ENCODE measurements at places on chromosomes 16 and 17.

DNA sequence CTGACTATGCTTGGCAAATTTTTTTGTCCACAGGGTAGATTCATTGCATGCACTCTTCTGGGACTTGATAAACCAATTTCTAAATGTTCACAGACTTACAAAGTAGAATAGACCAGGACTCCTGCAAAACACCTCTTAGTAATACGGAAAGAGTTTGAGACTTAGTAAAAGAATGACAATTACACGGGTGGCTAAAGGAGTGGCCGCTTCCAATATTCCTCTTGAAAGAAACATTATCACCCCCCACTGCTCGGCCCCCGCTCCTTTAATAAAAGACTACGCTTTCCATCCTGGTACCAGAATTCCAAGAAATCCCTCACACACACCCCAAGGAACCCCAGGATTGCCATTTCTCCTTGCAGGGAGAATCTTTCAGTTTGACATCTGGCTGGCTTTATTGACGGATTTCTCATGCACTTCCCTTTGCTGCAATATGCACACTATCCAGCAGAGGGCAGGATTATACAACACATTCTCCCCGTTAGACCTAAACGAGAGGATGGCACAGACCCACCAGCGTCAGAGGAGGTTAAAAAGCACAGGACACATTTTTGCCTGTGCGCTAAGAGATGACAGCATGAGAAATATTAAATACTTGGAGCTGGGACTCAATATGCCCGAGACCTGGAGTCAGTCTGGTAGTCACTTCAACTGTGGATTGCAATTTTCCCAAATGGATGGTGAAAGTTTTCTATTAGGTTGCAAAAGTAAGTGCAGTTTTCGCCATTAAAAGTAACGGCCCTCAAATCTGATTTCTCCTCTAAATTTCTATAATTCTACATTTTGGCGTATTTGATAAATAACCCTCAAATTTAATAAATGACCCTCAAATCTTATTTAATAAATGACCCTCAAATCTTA, 46.6 kb upstream of the NUDT7 start:
- peak; percentile 40 for DNase-seq

- peak; percentile 48 for DNase-seq
Observed at GRCh38 chr17:27540318-27541101, 84.3 kb downstream of the KSR1 start.

- DNase-seq, result peak; percentile 48
Observed at GRCh38 chr17:57834146-57834741, 15.6 kb downstream of the MRPS23 start.

- no peak for DNase-seq
Observed at GRCh38 chr16:22660441-22661160, 149.9 kb downstream of the NPIPB5 start.

DNA sequence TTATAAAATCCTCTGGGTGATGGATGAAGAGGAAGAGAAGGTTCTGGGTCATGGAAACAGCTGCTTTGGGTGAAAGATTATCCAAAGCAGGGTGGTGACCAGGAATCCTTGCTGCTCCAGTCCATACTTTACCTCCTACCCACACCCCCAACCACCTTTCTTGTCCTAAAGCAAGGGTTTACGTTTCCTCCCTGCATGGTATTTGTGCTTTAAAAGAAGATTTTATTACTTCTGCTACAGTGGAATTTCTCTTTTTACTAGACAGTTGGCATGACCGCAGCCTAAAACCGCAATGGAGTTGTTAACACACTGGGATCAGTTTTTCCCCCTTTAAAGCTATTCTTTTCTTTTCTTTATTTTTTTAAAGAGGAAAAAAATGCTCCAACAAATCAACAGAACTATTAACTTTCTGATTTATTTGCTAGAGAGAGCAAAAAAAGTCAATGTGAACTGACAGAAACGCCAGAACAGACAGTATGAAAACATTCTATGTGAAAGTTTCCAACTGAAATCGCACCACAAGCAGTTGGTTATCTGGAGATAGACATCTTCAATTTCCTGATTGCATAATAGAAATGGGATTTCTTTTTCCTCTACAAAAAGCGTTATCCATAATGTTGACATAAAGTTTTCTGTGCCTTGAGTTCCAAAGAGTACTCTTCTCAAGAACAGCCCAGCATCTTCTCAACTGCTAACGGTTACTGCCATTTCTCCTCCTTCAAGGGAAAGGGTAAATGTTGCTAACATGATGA, 236.0 kb downstream of the IRX3 start:
- no peak for DNase-seq

GRCh38 chr16:17768257-17768656, 297.5 kb upstream of the XYLT1 start:
- no peak for DNase-seq

- no peak for DNase-seq
Observed at GRCh38 chr16:13856398-13856797, 63.6 kb upstream of the ERCC4 start.

DNA sequence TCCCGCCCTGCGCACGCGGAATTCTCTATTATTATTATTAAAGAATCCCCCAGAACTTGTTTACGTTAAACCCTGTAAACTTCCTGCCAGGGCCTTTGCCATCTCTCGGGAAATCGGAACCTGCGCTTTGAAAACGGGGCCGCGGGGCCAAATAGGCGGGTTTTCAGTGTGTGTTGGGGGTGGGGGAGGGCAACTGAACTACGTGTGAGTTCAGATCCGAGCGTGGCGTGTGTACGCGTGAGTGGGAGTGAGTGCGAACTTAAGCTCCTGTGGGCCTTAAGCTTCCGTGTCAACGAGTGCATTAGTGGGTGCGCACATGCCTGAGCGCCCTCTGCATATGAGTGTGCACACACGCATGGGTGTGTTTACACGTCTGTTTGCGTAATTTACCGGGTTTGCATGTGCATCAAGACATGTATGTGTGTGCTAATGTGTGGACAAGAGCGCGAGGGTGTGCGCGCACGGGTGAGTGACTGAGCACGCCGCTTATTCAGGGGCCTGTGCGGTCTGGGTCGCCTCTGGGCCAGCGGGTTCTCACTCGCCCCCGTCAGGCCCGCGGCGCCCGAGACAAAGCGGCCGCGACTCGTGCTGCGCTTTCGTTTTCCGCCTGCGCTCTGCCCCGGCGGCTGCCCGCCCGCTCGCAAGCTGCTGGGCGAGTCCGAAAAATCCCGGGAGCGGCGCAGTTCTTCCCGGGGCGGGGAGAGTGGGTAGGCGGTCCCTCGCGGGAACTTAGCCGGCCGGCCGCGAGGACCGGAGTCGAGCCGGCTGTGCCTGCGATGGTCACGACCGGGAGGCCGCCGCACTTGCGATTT, 1.2 kb upstream of the FOXF1 start:
- no peak for DNase-seq

DNA sequence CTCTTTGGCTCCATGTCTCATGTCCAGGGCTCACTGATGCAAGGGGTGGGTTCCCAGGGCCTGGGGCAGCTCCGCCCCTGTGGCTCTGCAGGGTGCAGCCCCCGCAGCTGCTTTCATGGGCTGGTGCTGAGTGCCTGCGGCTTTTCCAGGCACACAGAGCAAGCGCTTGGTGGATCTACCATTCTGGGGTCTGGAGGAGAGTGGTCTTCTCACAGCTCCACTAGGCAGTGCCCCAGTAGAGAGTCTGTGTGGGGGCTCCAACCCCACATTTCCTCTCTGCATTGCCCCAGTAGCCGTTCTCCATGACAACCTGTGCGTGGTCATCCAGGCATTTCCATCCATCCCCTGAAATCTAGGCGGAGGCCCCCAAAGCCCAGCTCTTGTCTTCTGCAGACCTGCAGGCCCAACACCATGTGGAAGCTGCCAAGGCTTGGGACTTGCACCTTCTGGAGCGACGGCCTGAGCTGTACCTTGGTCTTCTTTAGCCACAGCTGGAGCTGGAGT, 5.2 kb downstream of the IL32 start:
- no peak for DNase-seq

GRCh38 chr17:14859542-14859941, 405.6 kb downstream of the PMP22 start:
- DNase-seq, result no peak

DNA sequence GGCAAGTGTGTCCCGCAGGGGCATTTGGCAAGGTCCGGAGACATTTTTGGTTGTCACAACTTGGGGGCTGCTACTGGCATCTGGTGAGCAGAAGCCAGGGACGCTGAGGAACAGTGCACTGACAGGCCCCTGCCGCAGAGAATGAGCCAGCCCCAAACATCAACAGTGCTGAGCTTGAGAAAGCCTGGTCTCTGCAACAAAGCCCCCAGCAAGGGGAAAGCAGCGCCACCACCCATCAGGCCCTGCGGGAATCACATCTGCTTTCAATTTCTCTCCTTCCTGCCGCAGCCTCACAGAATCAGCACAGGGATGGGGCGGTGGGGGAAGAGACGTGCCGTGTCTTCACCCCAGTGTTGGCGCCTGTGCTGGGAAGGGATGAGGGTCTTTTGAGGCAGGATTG, 14.8 kb upstream of the PRPSAP1 start:
- no peak for DNase-seq

DNA sequence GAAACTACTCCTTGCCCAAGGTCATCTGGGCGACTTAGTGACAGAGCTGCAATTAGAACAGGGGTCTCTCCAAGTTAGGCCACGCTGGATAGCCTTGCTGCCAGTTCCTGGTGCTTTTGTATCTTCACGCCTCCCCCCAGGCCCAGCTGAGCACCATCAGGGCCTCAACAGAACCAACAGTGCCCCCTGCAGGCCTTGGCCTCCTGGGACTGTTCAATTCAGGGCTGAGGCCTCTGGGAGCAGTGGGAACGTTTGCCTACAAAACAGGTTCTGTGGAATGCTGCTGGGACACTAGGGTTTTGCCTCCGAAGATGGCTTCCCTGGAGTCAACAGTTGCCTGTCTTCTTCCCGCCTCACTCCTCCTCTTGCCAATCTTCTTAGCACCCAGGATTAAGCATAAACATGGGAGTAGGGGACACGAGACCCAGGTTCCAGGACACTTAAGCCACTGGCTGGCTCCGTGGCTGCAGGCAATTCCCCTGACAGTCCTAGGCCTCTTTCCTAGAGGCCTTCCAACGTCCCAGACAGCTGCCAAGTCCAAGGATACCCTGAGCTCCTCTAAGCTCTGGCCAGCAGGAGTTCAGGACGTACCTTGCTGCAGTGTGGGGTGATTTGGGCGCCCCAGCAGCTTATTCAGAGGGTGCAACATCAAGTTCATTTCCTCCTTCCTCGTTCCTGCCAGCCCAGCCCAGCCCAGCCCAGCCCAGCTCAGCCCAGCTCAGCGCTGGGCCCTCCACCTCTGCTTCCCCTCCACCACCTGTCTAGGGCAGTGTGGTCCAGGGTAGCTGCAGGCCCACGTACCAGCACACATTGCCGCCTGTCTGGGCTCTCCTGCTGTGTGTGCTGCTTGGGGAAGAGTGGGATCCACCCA, 246.6 kb upstream of the RPL38 start:
- DNase-seq, result peak; percentile 40

DNA sequence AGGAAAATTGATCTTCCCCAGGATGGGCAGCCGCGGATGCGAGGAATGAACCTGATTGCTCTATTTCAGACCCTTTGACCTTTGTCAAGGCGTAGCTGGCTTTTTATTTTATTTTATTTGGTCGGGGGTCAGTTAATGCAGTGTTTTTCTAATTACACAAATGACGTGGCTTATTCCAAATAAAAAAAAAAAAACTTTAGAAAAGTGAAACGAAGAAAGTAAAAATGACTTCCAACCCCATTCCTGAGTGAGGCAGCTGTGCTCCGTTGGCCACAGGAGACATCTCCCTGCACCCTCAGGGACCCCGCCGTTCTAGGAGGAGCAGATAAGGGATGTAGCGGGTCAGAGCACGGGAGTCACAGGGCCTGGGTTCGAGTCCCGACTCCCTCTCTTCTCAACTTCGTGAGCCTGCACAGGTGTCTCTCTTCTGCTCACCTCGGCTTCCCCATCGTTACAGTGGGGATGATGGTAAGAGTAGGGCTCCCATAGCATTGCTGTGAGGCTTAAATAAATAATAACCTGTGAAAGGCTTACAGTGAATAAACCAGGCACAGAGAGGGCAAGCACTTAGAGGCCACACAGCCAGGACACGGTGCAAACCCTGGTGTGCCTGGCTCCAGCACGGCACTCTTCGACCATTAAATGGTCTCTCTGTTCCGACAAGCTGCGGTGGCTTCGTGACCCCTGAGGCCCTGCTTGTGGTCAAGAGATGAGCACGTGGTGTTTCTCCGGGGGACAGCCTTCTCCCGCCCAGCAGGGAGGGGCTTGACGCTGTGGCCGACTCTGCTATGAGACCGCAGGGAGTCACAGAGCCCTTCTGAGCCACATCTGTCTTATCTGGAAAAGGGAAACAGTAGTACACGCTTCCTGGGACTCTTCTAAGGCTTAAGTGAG, 10.2 kb downstream of the FOXF1 start:
- no peak for DNase-seq

- no peak for DNase-seq
Observed at GRCh38 chr17:81859906-81860755, at the start of gene P4HB. TSS of gene P4HB (minus strand) at chr17:81860535. CDS start at chr17:81860471, 64 bp downstream.

- DNase-seq, result no peak
Observed at GRCh38 chr16:67052399-67052798, 23.4 kb downstream of the CBFB start.

DNA sequence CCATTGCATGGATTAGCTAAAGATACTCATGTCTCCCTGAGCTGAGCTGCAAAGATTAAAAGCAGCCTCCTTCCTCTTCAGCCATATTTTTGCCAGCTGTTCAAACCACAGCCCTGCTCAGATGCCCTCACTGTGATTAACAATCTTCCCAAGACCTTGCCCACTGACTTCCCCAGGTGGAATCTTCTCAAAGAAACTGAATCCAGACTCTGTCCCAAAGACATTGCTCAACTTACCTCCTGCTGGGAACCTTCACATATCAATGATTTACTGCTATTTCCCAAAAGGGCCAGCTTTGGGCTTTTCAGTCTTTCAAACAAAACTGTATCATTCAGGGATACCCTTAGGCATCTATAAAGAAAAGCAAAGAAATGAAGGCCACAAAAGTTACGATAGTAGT, 9.2 kb downstream of the C17orf67 start:
- DNase-seq, result no peak

DNA sequence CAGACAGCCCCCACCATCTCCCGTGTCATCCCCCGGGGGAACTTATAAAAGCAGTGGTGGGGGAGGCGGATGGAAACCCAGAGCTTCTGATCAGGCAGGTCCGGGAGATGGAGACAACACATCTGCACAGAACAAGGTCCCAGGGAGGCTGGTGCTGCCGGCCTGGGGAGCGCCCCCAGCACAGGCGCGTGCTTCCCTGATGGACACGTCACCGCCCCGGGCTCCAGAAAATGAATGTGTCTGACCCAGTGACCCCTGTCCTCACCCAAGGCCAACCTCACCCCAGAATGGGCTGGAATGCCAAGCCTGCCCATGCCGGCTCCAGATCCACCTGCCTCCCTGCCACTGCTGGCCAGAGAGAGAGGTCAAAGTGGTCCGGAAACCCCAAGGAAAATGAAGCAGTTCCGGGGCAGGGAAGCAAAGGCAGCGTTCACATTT, 12.5 kb downstream of the SLC7A5 start:
- DNase-seq, result no peak

DNA sequence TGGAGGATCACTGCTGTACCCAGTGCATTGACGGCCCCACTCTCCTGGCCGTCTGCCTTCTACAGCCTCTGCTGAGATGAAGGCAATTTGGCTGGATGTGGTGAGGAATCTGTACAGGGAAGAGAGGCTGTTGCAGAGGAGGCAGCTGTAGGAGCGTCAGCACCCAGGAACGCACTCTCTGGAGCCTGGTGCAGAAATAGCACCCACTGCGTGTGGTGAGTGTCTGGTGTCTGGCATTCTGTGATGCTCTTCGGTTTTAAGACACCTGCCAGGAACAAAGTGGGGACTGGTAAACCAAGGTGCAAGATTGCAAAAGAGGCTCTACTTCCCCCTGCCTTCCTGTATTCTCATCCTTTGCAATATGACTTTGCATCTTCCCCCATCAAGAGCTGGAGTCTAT, 187.5 kb upstream of the SDK2 start:
- DNase-seq, result no peak

Data from hypothalamus (tissue), 51 donors.